ENCODE measurements at places on chromosomes 2 and 18. TPM values are rescaled to one million over a fixed set of nuclear protein-coding genes. Genes with fewer than 3 reads are reported as not detected.

DNA sequence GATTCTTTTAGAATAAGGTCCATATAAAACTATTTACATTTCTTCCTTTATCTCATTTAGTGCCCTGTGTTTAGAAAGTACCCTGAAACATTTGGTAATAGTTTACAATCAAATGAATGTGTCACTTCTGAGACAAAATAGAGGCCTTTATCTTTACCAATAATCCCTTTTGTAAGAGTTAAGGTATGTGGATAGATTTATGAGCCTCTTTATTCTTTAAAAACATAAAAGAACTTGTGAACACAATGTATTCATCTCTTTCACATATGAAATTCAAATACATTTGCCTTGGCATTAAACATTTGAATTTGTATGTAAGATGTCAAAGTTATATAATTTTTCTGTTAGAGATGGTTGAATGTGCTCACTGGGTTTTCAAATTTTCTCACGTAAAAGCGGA lies 180.5 kb upstream of the CWC22 start:
- DNase-seq, result no peak

- no peak for DNase-seq
Measured at GRCh38 chr18:31658670-31659575, 25.5 kb downstream of the B4GALT6 start.

- DNase-seq, result peak; percentile 41
Measured at GRCh38 chr2:96108541-96109360, 7.6 kb downstream of the ADRA2B start.

GRCh38 chr2:221486106-221486505 lies 86.0 kb downstream of the EPHA4 start:
- DNase-seq, result no peak

GRCh38 chr2:219918944-219919343 lies 291.5 kb downstream of the SLC4A3 start:
- DNase-seq, result no peak

- peak; percentile 35 for DNase-seq
Measured at GRCh38 chr2:217958884-217959225, 43.9 kb downstream of the TNS1 start.

Gene CNTNAP5
- not detected for total RNA-seq

Data from lower lobe of right lung (tissue), 2 donors.